DMS79 (cell line): ENCODE measurements at places on chromosomes 6 and 20.

DNA sequence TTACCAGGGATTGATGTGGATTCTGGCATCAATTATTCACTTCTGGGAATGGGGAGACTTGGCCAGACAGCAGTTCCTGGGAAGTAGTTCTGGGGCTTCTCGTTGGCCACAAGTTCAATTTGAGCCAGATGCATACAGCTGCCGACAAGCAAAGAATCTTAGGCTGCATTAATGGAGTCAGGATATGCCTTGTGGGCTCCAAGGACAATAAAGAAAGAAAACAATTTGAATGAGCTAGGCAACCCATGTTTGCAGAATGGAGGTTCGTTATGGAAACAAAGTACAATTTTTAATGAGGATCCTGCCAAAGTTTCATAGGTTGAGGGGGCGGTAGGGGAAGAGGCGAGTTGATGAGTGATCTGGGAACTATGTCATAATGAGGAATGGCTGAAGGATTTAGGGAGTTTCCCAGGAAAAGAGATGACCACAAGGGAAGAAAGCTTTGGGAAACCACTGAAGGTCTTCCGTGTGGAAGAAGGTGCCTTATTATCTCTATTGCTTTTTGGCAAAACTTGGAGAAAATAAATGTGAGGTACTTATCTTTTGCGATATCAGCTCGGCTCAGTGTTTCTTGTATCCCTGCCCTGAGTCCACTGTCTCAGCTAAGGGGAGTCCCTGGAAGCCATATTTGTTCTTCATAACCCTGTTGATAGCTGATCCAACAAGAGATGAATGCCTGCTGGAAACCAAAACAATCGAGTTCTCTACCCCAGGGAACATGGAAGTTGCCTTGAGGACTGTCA, 181.0 kb upstream of the ZNF217 start:
- no peak for DNase-seq

DNA sequence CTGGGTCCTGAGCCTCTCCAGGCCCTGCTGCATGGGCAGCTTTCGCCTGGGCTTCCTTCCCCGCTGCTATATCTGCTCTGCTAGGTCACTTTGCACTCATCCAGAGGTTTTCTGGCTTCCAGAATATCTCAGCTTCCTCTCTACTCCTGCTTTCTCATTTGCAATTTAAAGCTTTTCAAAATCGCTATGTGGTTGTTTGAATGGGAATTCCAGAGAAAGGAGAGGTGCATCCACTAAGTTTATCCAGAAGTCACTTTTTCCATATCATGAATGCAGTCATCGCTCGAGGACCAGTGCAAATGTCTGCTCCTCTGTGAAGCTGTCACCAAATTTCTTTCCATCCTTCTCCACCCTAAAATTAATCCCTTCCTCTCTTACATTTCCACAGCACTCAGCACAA, 61.2 kb downstream of the SOD2 start:
- DNase-seq: no peak

DNA sequence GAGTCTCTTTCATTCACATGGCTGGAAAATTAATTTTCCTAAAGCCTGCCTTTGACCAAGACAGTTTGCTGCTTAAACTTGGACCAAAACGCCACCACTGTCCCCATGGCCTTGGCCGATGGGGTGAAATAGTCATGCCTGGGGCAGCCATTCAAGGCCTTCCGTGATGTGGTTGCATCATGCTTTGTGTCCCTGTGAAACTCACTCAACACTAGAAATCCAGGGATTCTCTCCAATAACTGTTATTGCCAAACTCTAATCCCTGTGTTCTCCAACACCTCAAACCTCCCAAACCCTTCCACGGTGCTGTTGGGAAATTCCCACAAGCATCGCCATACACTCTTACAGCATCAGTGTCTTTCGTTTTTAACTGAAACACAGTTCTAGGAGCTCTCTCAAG, 1.4 kb upstream of the TXNDC5 start:
- no peak for DNase-seq

- DNase-seq: no peak
These were observed 39.7 kb downstream of the TMEM181 start for GRCh38 chr6:158599635-158600034.

GRCh38 chr6:159788753-159789376, 537 bp downstream of the TCP1 start:
- DNase-seq: no peak

DNA sequence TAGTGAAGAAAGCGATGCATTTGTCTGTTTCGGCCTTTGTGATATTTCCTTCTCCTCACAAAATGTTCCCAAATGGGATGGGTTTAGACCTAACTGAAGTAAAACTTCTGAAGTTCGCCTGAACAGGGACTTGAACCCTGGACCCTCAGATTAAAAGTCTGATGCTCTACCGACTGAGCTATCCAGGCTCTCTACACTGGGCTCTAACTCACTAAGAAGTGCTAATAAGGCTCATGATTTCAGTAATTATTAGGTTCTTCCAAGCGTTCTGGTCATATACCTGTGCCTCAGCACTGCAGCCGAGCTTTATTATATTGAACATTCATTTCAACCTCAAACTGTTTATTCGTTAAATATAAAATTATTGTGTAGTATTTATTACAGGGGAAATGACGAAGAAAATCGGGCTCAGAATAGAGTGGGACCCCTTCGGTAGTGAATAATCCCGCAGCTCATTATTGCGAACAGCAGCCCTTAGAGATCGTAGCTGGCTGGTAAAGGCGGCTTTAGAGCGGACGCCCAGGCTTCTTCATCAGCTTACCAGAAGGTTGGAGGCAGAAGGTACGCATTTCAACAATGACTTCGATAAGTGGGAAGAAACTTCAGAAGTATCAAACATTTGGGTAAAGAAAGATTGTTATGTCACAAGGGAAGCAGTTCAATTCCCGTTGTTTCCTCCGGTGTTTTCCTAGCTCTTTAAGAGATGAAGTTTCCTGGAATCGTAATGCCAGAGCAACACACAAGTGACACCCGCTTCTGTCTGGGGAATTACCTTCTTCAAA, 119.0 kb upstream of the ZNF184 start:
- DNase-seq: no peak

GRCh38 chr20:62625516-62625915, 16.8 kb upstream of the SLCO4A1 start:
- DNase-seq: no peak

- no peak for DNase-seq
These were observed 287.8 kb upstream of the RNF24 start for GRCh38 chr20:4303136-4303535.

- DNase-seq: no peak
These were observed 169.0 kb downstream of the TBC1D7 start for GRCh38 chr6:13159300-13159699.

DNA sequence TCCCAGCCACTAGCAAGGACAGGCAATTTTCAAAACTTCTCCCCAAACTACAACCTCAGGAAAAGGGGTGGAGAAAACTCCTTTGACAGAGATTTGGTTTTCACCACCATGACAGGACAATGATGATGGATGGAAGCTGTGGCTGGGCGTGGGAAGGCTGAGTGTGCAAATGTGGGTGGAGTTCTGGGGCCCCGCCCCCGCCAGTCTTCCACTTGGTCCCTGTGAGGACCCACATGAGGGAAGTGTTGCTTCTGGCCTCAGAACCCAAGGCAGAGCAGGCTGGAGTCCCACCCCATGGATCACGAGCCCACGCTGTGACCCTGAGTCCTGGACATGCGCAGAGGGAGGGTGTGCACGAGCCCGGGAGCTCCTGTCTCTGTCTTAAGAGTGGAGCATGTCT, 21.5 kb upstream of the MRGBP start:
- DNase-seq: no peak

DNA sequence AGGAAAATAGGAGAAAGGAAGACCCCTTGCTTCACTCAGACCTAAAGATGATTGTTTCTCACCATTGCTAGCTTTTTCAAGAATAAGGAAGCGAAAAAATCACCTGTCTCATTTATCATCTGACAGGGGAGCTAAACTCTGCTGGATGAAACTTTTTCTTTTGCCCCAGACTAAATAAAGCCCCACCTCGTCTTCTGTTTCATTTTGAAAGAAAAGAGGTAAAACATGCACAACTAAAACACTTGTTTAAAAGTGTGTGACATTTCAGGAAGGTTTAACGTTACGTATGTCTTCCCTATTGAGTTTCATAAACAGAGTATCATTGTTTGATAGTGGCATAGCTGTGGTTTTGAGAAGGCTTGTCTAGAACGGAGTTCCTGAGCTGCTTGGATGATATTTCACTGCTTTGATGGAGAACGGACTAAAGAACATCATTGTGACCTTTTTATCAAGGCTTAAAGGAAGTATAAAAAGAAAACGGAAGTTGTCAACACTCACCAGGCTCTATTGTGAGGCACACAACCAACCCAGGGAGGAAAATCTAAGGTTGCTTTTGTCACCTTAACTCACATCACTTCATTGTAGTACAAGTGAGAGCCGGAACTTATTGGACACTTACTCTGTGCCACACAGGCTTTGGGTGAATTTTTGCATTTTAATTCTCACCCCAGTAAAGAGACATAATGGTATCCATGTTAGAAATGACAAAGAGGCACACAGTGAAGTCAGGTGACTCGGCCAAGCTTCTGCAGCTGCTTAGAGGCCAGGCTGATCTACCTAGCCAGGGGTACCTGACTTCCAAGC, 29.5 kb downstream of the TSHZ2 start:
- no peak for DNase-seq

DNA sequence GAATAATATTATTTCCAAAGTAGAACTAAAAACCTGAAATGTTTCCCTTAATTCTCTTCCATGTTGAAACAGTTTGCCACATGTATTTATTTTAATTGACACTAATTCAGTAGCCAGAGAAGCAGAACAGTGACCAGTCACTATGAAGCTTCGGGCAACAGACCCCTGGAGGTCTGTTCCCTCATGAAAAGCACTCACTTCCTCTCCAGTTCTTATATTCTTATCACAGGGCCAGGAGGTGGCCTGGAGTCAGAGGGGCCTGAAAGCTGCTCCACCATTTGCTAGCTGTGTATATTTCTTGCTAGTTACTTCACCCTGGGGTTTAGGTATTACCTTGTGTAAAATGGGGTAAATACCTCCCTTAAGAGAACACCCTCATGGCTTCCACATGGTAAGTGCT, 49.1 kb downstream of the MAP7 start:
- no peak for DNase-seq
